RPMI7951 (cell line): ENCODE measurements at places on chromosomes 11 and 22.

DNA sequence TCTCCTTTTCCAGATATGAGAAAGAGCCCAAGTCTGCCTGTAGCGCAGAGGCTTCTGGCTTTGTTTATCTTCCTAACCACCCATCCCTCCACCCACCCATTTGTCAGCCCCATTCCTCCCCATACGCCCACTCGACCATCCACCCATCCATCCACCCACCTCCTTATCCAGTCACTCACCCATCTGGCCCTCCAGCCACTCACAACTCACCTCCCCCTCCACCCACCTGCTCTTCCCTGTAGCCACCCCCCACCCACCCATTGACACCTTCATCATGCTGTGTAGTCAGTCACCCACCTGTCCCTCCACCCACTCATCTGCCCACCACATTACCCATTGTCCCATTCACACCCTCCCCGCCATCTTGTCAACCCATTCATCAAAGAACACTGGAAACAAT, 5.5 kb downstream of the CST6 start:
- DNase-seq: no peak

- no peak for DNase-seq
Observed at GRCh38 chr22:41271787-41272186, 14.2 kb downstream of the RANGAP1 start.

DNA sequence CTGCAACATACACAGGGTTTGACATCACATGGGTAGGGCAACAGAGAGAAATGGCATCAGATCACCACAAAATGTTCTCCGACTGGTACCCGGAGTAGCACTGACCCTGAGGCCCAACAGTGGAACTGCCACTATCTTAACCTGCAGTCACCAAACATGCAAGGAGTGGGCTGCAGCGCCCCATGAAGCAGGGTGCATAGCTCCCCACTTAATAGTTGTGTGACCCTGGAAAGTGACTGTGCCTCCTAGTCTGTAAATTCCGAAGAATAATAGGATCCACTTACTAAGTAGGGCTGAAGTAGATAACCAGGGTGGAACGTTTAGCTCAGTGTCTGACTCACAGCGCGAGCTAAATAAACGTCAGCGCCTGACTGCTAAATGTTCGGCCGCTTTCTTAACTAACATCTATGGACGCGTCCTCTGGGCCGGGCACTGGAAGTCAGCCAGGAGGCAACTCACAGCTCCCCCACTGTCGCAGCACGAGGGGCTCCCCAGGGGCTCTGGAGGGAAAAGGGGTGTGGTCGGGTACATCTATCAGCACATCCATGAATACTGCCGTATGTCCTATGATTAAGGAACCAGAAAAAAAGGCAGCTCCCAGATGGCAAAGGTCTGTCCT, 777 bp downstream of the LTO1 start:
- DNase-seq: peak; percentile 70

DNA sequence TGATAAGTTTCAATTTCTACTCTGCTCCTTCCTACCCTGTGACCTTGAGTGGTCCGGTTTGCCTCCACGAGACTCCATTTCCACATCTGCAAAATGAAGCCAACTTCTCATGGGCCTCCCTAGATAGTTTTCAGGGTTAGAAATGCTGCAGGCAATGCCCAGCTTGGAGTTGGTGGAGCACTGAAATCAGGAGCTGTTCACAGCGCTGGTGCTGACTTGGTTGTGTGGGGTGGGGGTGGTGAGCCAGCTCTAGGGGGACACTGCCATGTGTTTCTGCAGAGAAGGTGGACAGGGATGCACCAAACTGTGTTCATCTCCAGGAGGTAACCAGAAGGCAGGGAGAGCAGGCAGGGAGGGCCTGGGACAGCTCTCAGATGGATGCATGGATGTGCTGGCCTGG, 37.0 kb downstream of the SGSM1 start:
- DNase-seq: no peak

GRCh38 chr11:85626496-85626895, 648 bp downstream of the DLG2 start:
- no peak for DNase-seq

DNA sequence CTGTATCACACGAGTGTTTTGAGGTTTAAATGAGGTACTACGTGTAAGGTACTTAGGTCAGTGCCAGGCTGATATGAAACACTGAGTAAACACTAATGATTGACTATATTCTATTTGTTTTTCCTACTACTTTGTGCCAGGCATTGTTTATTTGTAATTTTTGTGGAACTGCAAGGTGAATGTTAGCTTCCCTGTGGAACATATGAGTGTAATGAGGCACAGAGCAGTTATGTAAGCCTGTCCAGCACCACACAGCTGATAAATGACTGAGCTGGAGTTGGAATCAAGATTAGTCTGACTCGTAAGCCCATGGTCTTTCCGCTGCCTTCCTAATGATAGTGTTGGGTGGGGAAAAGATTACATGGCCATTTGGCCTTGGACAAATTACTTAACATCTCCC, 5.9 kb downstream of the SLC37A2 start:
- peak; percentile 52 for DNase-seq

DNA sequence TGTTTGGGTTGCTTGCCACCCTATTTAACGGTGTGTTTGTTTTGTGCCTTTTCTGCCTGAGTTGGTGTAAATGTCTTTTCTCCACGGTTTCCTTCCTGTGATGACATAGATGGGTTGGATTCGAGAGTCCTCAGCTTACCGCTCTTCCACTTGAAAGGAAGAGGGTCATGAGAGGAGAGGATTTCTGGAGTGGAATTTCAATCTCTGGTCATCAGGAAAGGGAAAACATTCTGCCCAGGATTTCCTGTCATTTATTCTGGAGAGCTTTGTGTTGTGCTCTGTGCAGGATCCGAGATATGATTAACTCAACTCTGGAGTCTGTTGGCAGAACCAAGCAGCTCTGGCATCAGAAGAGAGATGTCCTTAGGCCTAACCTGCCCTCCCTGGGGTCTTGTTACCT, 605.2 kb downstream of the NTM start:
- DNase-seq: no peak

- no peak for DNase-seq
Observed at GRCh38 chr22:17912945-17913721, 111.2 kb downstream of the MICAL3 start.

DNA sequence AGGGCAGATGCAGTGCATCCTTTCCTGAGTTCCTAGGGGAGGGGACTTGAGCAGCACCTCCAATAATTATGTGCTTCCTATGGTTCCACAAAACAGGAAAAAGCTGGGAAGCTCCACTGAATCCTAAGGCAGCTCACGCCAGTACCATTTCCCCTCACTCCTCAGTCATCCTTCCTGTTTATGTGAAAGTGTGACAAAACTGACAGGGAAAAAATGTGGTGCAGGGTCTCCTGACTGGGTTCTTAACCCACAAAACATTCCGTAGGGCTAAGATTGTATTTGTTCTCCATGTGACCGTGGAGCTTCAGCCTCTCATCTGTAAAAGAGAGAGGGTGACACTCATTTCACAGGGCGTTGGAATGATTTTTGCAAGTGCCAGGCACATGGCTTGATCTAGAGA, 12.2 kb upstream of the LYVE1 start:
- DNase-seq: no peak

GRCh38 chr11:130070846-130071200, 1.1 kb downstream of the APLP2 start:
- peak; percentile 9 for DNase-seq

DNA sequence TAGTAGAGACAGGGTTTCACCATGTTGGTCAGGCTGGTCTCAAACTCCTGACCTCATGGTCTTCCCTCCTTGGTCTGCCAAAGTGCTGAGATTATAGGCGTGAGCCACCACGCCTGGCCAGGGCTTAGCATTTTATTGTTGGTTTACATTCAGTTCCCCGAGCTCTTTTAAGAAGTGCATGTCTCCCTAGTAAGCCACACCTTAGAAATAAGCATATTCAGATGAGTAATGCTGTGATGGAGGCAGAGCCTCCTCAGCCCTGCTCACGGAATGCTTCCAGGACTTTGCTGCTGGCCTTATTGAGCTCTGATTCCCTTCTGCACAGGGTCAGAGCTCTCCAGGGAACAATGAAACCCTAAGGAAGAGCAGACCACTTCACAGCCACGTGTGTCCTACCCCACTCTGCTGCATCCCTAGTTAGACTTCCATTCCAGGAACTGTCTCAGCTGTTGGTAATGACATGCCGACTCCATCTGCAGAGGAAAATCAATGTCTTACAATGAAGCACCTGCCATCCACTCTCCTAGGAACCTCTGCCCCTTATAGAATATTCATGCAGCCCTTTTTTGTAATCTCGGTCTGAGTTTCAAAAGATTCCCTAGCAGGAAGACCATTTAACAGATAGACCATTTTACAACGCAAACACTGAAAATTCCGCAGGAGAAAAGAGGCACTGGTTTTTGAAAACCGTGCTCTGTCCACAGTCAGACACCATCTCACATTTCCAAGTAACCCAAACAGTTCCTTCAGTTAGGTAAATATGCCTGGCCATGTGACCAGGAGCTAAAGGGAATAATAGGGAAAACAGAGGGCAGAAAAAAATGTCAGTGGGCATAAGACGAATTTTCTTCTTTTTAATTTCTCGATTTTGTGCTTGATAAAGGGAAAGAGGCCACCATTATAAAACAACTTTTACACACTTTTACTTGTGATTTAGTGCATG, 1.7 kb upstream of the JAM3 start:
- no peak for DNase-seq

DNA sequence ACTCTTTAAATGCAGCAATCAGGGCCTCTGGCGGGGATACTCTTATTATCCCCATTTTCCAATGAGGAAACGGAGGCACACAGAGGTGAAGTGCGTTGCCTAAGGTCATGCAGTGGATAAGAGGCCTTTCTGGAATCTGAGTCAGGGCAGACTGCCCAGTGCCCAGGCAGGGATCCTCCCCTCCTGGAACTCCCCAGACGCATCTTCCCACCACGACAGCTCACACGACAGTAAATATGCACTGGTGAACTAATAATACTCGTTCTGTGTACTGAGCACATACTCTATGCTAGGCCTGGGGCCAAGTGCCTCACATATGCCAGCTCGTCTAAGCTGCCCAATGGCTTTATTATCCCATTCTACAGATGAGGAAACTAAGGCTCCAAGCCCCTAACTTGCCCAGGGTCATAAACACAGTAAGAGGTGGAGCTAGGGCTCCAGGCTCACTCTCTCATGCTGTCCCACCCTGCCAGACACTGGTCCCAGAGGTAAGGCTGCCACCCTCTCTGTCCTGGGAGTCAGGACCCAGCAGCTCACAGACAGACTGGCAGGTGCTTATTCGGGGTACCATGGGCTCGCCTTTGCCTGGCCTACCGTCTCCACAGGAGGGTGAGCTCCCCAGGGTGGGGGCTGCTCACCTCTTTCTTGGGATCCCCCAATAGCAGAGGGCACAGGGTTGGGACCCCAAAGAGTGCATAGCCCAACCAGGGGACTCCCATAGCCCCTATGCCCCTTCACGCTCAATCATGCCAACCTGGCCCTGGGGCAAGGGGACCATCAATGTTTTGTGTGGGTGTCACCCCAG, 2.3 kb downstream of the IL2RB start:
- DNase-seq: no peak

DNA sequence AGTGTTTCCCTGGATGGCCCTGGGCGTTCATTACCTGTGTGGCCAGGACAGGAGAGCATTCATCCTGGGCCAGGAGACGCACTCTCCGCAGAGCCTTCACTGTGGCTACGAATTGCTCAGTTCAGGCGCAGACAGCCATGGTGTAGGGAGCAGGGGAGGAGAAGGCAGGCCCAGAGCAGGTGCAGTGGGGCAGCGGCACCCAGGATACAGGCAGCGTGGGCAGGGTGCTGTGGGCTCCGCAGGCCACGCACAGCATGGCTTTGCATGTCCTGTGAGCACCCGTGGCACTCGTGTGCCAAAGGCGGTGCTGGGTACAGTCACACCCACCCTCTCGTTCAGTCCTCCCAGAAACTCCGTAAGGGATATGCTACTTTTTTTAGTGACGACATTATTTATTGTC, 124.2 kb upstream of the B3GAT1 start:
- no peak for DNase-seq

- DNase-seq: no peak
Observed at GRCh38 chr11:120310870-120311269, 14.2 kb upstream of the TLCD5 start.

GRCh38 chr22:26597480-26597879, 7.5 kb upstream of the TPST2 start:
- DNase-seq: no peak

DNA sequence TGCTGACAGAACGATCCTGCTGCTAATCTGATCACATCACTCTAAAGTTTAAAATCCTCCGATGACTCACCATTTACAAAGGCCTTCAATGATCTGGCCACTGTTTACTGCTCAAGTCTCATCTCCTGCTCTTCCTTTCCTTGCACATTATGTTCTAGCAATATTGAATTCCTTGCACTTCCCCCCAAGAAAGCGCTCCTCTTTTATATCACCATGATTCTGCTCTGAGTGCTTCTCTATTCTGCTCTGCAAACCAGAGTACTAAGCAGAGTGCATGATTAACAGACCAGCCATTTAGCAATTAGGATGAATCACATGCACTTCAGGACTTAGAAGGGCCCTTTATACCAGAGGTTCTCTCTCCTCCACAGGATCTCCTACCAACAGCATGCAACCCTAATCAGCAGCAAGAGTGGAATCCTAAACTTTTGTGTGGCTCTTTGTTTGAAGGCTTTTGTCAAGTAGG, 1122.8 kb upstream of the CCDC90B start:
- DNase-seq: no peak

DNA sequence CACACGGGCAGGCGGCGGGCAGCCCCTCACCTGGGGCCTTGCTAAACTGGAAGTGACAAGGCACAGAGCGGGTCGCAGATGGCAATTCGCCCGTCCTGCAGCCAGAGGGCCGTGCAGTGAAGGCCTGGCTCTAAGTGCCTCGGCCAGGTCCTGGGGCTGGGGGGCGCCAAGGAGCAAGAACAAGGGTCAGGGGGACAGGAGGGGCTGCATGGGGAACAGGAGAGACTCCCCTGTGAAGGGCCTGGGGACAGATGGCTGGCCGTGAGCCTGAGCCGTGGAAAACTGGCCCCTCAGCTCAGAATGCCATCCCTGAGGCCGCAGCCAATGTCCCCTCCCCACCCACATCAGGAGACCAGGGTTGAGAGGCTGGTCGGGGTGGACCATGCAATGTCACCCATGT, 60.0 kb downstream of the RTL6 start:
- DNase-seq: no peak

- peak; percentile 35 for DNase-seq
Observed at GRCh38 chr11:69013009-69013951, at the start of gene MRGPRF. Gene MRGPRF, minus strand, starts transcription at chr11:69013246. Its CDS starts 3,345 bp downstream, at chr11:69009901.

GRCh38 chr11:76984743-76985142, 49.5 kb upstream of the B3GNT6 start:
- DNase-seq: no peak
